ENCODE measurements at places on chromosomes 7 and 10.

GRCh38 chr10:124554085-124554858, 92.6 kb downstream of the LHPP start:
- no peak for DNase-seq

DNA sequence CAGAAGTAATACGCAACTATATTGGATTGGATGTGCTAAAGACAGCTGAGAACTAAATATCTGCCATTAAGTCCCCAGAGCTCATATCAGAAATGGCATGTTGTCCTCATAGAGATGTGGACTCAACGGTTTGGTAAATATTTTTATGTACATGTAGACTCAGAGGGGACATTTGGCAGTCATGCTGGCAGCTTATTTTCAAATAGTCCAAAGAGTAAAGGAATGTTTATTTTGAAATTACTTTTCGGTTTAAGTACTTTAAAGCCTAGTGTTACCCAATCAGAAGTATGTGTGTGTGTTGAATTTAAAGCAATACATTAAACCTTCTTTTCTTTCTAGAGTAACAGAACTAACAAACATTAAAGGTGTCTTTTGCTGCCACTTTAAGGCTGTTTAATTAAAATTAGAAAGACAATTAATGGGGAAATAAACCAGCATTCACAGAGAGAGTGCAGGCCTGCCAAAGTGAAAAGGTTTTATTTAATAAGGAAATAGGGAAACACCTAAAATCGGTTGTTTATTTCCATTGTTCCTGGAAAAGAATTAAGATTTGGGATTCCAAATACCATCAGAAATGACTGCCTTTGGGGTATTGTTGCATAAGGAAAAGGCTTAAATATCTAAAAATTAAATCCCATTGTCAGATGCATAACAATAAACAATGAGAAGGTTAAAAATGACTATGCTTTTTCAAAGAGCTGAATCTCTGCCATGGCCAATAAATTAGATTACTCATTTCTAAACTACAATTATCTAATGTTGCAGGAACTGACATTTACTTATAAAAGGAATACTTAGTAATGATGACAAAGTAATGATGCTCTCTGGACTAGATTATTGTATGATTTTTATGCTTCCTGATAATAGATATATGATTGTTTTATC, 113.4 kb upstream of the AHR start:
- DNase-seq, result no peak

DNA sequence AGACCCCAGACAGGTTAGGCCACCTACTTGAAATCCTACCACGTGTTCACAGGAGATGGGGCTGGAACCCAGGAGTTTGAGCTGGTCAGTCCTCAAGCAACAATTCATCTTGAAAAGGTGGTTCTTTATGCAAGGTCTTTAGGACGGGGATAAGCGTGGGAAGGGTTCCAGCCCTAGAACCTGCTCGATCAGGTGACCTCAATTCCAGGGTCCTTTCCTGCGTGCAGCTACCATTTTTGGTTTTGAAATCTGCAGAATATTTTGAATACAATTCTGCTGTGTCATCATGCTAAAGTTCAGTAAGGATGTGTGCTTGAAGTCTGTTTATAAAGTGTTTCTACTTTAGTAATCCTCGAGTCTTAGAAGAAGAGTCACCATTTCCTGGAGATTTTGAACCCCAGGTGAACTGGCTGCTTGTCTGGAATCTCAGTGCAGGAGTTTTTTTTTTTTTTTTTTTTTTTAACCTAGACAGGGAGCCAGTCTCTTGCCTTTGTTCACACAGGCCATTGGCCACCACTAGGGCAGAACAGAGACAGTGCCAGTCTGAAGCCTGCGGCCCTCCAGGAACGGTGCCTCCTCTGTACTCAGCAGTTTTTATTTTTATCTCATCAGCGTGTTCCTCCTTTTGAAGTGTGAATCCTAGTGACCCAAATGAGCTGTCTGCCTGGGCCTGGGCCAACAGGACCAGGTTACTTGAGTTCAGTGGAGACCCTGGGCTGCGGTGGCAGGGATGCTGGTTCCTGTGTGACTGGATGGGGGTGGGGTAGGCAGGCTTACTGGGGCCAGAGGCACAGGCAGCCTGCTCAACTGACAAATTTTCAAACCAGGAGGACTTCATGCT, 54.6 kb downstream of the EEPD1 start:
- no peak for DNase-seq

DNA sequence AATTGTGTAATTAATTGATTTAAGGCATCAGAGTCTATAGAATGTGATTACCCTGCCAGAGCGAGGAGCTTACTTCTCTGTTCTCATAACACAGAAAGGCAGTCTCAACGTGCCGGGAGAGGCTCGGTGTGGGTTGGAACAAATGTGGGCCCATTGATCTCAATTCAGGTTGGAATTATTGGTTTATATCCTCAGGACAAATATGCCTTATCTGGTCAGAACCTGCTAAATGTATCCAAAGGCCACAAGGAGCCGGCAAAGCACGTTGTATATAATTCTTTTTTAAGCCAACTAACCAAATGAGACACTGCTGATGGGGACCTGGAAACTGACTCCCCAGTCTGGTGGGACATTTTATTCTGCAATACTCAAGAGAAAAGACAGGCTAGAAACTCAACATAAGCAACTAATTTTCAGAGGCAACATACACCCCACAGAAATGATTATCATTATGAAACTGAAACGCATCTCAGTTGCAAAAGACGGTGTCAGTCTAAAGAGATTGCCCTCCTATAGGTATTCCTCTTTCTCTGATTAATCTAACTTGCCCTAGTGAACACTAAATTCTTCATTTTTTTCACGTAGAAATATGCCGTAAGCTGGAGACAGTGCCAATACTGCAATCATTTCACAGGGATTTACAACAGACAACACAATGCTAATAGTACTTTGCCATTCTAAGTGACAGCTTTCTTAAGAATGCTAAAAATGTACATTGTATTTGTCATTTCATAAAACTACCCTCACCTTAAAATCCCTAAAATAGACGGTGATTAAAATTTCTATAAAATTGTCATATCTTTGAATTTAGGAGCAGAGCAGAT, 9.4 kb downstream of the EBF3 start:
- no peak for DNase-seq

GRCh38 chr7:121307021-121307574, 21.7 kb upstream of the WNT16 start:
- DNase-seq, result no peak

DNA sequence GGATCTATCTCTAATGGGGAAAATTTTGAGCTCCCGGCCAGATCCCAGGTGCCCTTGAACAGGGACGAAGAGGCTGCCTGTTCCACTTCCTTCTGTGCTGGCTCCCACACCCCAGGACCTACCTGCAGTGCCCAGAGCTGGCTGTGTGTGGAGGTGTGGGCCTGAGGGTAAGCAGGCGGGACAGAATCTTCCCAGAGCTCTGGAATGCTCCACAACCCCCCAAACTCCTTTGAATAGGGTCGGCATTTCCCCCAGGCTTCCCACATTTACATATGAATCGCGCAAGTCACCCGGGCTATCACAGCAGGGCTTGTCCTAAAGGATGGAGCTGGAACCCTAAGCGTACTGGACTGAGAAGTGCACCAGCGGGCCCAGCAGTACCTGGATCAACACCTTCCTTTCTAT, 95.9 kb downstream of the DNMBP start:
- no peak for DNase-seq

DNA sequence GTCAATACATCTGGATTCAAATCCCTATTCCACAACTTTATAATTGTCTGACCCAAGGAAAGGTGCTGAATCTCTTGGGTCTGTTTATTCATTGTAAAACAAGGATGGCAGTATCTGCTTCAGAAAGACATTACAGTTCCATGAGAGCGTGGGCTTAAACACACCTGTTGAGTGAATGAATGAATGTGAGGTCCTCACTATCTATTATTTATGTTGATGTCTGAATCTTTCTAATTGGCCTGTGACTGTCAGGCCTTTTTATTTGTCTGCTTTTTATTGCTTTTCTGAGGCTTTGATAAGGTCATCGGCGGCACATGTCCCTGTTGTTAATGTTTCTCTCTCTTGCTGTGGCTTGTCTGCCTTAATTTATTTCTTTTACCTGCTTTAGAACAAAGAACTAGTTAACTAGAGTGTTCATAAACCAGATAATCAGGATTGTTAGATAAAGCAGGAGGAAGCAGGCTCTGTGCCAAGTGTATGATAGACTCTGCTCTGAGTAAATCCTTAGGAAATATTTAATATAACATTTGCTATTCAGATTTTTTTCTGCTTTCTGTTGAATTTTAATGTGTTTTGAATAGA, 42.3 kb upstream of the CYCS start:
- no peak for DNase-seq

GRCh38 chr10:10053051-10053450, 964.6 kb upstream of the CELF2 start:
- DNase-seq, result no peak

DNA sequence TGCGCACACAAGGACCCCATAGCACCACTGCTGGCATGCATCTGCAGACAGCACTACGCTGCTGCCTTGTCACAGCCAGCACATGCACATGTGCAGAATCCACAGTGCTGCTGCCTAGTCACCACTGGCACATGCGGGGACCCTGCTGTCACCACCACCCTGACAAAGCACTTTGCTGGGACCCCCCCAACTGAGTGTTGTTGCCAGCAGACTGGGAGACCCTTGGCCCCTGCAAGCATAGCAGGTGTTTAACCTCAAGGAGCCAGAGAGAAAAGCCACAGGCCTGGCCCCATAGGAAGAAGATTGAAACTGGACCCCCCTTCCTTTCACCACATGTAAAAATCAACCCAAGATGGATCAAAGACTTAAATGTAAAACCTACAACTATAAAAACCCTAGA, 211.2 kb downstream of the ITGB1 start:
- DNase-seq, result peak; percentile 52

DNA sequence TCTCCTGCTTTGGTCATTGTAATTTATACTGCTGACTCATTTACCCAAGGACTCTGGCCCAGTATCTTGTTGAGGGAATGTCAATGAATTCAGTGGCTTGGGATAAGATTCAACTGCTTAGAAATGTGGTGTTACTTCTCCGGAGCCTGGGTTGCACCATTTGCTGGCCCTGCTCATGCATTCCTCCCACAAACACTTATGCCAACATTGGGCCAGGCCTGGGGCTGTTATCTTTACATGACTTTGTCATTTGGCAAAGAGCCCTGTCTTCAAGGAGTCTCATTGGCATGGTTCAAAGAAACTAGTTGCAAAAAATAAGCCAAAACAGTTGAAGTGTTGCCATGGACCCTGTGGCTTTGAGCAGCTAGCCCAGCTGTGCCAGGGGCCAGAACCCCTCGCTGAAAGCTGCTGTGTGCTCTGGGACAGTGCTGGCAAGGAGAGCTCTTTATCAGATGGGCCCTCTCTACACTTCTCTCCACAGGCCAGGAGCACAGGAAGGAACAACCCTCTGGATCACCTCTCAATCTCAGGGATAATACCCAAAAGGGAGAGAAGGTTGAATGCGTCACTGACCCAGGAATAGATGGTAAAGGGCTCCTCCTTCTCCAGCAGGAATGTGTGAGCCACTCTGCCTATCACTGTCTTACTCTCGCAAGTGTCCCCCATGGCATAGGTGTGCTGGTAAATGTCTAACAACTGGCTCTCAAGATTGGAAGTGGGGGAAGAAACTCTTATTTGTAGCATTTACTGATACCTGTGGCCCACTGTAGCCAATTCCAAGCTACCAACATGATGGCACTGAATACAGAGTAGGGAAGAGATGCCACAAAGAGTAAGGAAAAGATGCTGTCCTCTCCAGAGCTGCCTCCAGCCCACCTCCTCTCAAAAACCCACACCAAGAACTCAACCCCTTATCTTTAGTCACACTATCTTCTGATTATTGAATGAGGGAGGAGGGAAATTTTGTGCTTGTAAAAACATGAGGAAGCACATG, 23.5 kb upstream of the PDE1C start:
- no peak for DNase-seq

DNA sequence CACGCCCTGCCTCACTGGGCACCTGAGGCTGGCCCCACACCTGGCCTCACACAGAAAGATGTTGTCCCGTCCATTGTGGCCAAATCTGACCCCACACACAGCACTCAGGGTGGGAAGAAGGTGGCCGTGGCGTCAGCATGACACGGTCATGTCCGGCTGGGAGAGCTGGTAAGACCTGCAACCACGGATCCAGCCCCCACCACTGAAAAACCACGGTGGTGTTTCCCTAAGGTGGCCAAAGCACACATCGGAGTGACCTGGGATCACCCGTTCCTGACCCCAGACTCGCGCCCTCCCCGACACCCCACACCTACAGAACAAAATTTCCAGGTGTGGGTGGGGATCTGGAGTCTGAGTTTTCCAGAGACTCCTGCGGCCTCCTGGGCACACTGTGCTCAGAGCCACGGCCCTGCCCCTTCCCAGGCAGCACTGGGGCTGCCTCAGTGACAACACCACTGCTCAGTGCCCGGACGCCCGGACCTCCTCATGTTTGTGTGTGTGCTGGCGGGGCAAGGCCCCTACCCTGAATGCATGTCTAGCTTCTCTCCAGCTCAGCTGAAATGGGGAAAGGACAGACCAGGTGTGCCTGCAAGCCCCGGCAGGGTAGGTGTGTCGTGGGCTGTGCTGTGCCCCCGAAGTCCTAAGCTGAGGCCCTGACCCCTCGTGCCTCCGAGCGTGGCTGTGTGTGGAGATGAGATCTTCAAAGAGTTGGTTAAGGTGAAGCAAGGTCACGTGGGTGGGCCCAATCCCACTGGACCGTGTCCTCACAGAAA, 36.1 kb downstream of the STK32C start:
- peak; percentile 85 for DNase-seq

GRCh38 chr10:124299696-124300095, 119.0 kb downstream of the OAT start:
- DNase-seq, result peak; percentile 37

DNA sequence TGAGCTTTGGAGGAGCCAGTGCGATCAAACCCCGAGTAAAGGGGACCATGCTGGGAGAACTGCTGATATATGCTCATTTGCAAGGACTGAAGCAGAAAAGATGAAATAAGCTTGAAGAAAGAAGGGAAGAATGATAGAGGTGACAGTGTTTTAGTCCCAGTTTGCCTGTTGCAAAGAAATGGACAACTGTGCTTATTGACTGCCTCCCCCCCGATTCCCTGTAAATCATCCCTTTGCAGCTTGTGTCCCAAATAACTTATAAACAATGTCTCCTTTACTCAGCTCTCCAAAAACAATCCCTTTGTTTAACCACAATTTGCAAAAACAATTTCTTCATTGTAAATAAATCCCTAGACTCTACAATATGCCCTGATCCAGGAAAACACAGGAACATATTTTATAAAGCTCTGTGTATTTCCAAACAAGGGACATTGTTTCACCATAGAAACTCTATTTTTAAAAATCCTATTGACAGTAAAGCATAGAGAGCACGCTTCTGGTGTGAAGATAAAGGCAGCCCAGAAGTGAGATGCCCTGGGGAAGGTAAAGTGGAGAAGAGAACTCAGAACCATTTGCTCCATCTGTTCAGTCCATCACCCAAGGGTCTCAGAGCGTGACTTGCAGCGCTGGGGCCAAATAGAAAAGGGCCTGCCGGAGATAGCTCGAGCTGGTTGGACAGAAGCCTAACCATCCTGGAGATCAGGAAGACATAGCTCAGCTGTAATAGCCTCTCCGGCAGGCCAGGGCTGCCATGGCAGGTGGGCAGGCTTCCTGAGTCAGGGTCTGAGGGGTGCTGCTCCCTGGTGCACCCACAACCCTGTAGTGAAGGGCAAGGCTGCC, 280.5 kb downstream of the WDR11 start:
- no peak for DNase-seq

GRCh38 chr10:9294865-9295264, 1240.4 kb downstream of the GATA3 start:
- DNase-seq, result no peak

- no peak for DNase-seq
These were observed 155.4 kb downstream of the ATE1 start for GRCh38 chr10:121772406-121772805.

- DNase-seq, result no peak
These were observed 86.8 kb downstream of the C10orf90 start for GRCh38 chr10:126583552-126584200.

- DNase-seq, result no peak
These were observed 219.1 kb upstream of the KLF6 start for GRCh38 chr10:4004144-4004543.

Data from chondrocyte (in vitro differentiated cells).